SW 1271 (cell line): ENCODE measurements at places on chromosomes 5 and 9.

DNA sequence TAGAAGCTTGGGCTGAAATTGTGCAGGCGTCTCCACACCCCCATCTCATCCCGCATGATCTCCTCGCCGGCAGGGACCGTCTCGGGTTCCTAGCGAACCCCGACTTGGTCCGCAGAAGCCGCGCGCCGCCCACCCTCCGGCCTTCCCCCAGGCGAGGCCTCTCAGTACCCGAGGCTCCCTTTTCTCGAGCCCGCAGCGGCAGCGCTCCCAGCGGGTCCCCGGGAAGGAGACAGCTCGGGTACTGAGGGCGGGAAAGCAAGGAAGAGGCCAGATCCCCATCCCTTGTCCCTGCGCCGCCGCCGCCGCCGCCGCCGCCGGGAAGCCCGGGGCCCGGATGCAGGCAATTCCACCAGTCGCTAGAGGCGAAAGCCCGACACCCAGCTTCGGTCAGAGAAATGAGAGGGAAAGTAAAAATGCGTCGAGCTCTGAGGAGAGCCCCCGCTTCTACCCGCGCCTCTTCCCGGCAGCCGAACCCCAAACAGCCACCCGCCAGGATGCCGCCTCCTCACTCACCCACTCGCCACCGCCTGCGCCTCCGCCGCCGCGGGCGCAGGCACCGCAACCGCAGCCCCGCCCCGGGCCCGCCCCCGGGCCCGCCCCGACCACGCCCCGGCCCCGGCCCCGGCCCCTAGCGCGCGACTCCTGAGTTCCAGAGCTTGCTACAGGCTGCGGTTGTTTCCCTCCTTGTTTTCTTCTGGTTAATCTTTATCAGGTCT is at the start of gene C9orf72:
C9orf72 (minus strand) TSS at position 564 of the 716 bp plus-strand sequence. CDS start 6,361 bp downstream, outside the sequence.
- no peak for DNase-seq

DNA sequence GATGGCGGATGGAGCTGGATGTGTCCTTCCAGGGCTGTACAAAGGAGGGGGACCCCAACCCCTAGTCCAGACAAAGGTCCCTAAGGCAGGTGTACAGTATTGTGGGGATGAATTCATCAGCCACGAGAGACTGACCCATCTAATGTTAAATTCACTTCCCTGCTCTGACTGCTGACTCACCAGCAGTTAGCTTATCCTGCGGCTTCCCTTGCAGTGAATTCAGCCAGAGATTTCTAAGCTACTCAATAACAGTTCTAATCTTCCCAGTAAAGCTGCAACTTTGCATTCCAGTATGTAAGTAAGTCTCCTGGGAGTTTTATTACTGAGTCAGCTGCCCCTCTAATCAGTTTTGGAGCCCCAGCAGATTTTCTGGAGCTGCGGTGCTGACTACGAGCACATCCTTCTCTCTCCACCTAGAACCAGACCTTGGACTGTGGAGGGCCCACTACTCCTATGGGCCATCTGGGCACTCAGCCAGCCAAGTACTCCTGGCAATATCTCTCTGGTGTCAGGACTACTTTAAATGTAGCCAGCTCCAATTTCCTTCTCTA is 16.1 kb downstream of the B4GALT1 start:
- DNase-seq: no peak

GRCh38 chr5:170173227-170173626 is 59.6 kb upstream of the C5orf58 start:
- peak; percentile 38 for DNase-seq

DNA sequence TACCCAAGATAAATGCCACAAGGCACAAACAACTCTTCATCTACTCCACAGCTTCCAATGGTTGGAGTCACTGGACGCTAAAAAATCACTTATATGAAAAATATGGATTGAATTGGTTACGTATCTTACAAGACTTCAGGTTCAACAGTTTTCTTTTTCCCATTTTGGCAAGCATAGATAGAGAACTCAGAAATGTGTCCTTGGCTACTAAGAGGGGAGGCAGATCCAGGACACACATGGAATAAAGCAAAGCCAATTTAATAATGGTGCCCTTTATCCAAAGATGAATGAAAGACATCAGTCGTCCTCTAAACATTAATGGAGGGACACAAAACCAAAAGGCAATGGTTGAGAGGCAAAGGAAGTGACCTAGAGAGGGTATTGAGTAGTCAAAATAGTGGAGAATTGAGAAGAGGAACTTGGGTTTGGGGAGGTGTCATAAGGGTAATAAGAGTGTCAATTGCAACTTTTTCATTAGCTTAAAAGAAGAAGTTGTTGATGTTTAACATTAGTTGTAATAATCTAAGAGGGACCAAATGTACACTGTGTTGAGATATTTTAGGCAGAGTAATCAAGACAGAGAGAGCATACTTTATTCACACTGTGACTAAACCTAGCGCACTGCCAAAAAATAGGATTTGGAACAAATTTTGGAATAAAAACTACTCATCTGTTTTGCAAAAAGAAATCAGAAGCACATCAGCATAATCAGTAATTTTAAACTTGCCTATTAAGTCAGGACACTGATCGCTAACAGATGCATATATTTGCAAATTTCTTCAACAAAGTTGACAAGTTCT is 308.2 kb downstream of the ARL15 start:
- no peak for DNase-seq

GRCh38 chr5:72633041-72633445 is 125.8 kb upstream of the ZNF366 start:
- DNase-seq: no peak

DNA sequence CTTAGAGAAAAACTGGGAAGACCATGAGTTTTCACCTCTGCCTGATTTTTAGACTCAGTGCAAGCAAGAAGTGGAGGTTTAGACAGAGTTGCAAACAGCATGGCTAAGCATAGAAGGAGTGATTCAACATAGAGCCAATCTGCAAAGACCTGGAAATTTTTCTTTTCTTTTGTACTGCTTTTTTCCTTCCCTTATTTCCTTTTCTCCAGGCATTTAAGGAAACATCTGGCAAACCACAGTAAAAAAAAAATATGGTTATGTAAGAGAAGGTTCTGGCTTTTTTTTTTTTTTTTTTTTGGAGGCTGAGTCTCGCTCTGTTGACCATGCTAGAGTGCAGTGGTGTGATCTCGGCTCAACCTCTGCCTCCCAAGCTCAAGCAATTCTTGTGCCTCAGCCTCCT is 16.6 kb upstream of the DCAF12 start:
- no peak for DNase-seq

- no peak for DNase-seq
These were observed 512.9 kb downstream of the HINT1 start for GRCh38 chr5:130652176-130652575.

DNA sequence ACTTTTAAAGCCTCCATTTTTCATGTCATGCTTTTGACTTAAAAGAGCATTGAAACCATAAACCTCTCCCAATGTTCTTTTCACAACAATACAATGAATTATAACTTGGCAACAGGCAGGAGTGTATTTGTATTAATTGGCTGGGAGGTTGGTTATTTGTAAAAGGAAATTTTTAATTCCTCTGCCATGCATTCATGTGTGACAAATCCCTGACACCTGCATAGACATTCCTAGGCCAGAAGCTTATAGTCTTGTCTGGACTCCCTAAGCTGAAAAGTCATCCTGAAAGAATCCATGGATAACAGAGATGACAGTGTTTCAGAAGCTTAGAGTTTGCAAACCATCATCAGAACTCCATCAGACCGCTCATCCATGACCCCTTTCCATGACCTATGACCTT is 76.3 kb upstream of the PTGER4 start:
- no peak for DNase-seq

DNA sequence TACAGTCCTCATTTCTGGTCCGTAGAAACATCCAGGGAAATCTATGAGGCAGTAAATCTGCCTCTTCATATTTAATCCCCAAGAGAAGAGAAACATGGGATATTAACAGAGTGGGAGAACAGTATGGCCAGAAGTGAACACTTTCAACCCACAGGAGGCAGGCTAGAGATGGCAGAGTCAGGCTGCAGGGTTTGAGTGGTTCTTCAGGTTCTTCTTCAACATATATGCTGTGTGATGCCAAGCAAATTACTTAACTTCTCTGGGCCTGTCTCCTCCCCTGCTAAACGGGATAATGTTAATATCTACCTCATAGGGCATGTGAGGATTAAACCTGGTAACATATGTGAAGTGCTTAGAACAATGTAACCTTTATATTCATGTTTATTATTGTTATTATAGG is 321.8 kb downstream of the PSAT1 start:
- no peak for DNase-seq

DNA sequence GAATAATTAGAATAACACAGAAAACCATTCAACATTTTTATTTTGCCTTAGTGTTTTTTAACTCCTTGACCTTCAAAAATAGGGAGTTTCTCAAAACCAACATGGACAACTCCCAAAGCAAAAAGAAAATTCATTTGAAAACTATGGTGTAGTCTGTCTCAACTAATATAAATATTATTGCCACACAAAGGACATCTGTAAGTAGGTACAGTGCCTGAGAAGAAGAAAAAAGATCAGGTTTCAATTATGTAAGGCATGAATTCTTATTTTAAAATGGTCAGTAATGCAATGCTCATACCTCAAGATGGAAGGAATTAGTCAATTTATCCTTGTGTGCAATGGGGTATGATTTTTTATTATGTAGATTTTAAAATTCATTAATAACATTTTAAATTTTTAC is 109.6 kb upstream of the CNTLN start:
- no peak for DNase-seq
